ENCODE measurements at places on chromosomes 11 and 22.

DNA sequence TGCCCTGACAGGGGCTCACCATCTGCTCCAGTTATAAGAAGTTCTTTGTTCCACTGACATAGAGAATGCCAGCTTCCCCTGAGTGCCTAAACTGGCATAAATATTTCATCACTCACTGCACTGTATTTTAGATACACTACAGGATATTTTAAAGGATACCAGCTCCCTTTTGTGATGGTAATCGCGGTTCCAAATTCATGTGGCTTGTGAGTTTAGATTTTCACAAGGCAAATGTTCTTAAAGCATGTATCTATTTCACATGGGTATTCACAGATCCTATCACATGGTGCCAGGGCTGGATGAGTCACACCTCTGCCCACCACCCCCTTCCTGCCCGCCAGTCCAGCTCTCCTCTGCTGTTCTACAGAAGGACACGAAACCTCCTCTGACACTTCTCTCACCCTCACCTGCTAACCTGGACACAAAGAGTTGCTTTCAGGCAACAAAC, 105.5 kb downstream of the KCNC1 start:
- DNase-seq: no peak

- DNase-seq: no peak
Measured at GRCh38 chr11:64238999-64239398, 1.9 kb upstream of the FKBP2 start.

DNA sequence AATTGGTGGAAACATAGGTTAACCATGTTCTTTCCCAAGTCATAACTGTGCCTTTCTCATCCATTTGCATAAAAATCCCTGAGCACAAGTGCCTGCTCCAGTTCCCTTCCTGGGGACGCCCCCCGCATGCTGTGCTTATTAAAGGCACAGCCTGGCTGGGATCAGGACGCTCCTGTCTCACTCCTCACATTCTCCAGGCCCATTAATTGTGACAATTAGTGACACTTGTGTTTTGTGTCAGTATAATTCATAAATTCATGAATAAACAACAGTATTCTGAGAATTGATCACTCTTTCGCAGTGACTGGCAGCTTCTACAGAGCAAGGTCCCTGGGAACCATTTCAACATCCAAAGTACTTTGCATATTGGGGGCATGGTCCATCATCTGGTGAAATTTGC, 1354.4 kb downstream of the TBC1D22A start:
- no peak for DNase-seq

DNA sequence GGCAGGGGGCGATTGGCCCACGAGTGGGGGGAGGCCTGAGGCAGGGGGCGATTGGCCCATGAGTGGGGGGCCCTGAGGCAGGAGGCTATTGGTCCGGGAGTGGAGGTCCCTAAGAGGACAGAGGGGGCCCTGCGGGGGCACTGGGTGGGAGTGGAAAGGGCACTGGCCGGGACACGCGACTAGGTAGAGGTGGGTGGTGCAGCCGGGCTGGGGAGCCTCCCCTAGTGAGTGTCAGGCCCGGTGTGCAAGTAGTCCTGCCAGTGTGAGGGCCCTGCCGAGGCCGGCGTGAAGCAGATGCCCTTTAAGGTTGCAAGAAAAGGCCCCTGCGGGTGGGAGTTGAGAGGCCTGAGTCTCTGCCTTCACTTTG, 909 bp upstream of the BRD1 start:
- no peak for DNase-seq

DNA sequence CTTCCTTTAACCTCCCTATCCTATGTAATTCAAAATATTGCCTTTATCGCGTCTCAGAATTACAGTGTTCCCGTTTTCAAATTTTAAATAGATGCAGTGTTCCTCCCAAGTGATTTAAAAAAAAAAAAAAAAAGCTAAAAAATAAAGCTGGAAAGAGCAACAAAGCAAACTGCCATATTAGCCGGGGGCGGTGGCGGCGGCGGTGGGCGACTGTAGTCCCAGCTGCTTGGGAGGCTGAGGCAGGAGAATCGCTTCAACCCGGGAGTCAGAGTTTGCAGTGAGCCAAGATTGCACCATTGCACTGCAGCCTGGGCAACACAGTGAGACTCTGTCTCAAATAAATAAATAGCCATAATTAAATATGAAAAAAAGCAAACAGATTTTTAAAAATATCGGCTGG, 5.5 kb upstream of the AGBL2 start:
- no peak for DNase-seq

DNA sequence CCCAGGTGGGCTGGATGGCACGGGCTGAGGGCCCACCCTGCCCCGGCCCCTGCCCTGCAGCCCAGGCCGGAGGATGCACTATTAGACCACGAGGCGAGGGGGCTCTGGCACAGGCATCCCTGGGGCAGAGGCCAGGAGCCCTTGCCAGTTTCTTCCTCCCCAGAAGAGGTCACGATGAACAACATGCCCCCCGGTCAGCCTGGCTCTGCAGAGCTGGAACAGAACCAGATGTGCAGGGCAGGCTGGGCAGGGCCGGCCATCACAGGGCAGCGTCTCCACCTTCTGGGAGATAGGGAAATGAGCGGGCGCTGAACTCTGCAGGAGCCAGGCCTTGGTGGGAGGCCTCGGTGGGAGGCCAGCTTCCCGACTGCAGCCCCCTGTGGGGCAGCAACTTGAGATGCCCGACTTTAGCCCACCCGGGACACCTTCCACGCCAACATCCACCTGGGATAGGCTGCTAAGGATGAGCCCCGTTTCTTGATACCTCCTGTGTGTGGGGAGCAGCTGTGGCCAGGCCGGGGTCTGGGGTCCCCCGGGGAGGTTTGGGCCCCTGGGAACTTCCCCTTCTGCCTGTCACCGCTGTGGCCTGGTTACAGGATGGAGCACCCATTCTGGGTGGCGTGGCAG, 21.8 kb upstream of the GNB1L start:
- DNase-seq: no peak

DNA sequence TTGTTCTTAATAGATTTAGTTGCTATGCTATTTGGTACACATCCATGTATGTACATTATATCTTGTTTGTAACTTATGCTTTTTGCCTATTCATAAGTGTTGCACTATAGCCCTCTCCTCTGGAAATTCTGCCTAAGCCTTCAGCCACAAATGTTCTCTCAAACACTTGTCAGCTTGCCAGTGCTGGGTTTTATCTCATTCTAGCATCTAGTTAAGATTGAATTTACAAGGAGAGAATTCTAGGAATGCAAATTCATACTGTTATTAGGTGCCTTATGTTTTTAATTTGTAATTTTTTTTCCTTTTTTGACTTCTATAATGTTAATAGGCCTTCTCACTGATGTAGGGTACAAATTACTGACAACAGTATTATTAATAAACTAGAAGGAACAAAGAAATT, 14.6 kb upstream of the CTSC start:
- DNase-seq: no peak

DNA sequence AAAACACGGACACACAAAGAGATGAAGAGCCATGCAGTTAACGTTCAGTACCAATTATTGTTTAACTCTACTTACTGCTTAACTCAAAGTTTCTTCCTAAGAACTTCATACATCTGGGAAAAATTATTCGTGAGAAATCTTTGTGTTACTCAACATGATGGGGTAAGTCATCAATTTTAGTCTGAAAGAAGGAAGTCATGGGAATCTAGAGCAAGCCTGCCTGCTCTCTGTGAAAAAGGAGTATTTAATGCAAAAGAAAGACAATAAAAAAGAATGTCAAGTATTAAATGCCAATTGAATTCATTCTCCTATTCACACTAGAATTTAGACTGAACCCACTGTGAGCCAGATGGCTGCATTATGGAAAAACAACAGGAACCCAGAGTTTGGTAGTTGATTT, 16.0 kb downstream of the TMEM123 start:
- no peak for DNase-seq

GRCh38 chr11:72754544-72755155, 2.4 kb upstream of the ARAP1 start:
- no peak for DNase-seq

- DNase-seq: no peak
Measured at GRCh38 chr11:31442086-31442485, 67.3 kb downstream of the IMMP1L start.

GRCh38 chr11:12276356-12276755, 101.0 kb upstream of the PARVA start:
- no peak for DNase-seq

DNA sequence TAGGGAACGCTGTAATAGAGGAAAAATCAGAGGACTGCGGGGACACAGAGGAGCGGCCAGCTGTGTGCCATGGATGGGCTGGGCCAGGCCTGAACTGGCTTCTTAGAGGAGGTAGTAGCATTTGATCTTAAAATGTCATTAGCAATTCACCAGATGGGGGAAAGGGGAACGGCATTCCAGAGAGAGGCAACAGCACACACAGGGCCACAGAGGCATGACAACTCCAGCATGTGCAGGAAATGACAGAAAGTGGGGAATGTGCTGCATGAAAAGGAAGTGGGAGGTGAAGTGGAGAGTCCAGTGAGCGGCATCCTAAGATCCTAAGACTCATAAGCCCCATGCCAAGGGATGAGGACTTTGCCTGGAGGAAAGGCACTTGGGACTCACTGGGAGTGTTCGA, 69.0 kb downstream of the UBASH3B start:
- no peak for DNase-seq

GRCh38 chr11:113979431-113979830, 4.5 kb downstream of the HTR3A start:
- no peak for DNase-seq

- DNase-seq: no peak
Measured at GRCh38 chr22:40679249-40679963, at the start of gene MCHR1. Gene MCHR1 (plus strand): TSS chr22:40679484. CDS start chr22:40679653, 169 bp downstream.

- DNase-seq: no peak
Measured at GRCh38 chr11:61123775-61124571, 21.7 kb downstream of the CD5 start.
